RKO (cell line): ENCODE measurements at places on chromosomes 5 and 9.

- no peak for DNase-seq
These were observed 110.0 kb upstream of the MTAP start for GRCh38 chr9:21692390-21692789.

GRCh38 chr9:4297786-4298254 lies 2.0 kb downstream of the GLIS3 start:
- peak; percentile 70 for DNase-seq

GRCh38 chr5:126941403-126941802 lies 89.0 kb downstream of the MARCHF3 start:
- DNase-seq: no peak

GRCh38 chr5:173434270-173434669 lies 106.1 kb upstream of the STC2 start:
- no peak for DNase-seq

DNA sequence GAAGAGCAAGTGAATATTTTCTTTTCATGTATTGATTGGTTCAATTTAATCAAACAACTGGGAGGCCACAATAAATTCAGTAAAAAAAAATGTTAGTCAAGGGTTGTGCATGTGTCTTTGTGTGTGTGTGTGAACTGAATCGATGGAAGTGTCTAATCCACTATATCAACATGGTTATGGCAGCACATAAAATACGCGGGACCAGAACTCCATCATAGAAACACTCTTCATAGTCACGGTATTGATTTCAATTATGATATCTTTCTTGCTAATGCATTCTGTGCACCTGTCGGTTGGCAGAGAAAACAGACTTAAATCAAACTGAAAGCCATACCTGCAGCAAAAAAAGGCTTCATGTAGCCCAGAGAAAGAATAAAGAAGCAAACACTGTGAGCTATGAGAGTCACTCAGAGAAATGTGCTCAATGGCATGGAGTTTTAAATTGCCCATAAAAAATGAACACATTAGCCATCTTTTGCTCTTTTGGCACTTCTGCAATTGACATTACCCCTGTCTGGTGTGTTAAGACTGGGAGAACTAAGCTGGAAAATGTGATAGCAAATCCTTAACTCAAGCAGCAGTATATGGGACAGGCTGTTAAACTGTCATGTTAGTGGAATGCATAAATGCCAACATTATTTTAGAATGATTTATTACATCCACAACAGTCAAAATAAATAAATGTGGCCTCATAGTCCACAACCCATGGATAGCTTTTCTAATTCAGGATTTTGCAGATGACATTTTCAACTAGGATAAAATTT lies 642.4 kb upstream of the C9orf72 start:
- DNase-seq: no peak

- no peak for DNase-seq
These were observed 31.6 kb upstream of the ADAMTS2 start for GRCh38 chr5:179376701-179377420.

- no peak for DNase-seq
These were observed 37.2 kb downstream of the NCS1 start for GRCh38 chr9:130209422-130209821.

GRCh38 chr9:95305770-95306492 lies 11.6 kb downstream of the FANCC start:
- DNase-seq: no peak

GRCh38 chr5:59575648-59576445 lies 317.7 kb downstream of the PDE4D start:
- DNase-seq: no peak

DNA sequence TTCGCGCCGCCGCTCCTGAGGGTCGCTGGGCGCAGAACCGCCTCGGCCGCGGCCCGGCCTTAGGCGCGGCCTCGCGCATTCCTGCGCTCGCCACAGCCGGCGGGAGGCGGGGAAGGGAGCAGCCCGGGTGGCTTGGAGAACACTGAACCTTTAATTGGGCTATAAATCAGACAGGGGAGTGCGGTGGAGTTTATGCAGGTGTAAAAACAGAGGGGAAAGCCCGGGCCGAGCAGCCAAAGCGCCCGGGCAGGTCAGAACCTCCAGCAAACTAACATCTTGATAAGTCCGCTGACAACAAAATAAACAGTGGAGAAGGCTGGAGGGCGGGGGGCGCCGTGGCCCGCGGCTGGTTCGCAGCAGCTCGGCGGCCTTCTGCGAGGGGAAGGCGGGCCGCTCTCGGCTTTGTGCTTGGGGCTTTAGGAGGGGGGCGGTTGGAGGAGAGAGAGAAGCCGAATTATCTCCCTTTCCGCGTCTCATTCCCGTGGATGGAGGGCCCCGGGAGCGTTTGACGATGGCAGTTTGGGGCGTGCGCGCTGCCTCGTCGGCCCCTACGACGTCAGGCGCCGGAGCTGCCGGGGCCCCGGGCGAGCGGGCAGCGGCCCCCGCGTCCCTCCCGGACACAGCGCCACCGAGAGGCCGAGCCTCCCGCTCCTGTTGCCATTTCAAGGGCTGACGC lies 11.3 kb downstream of the FOXD1 start:
- no peak for DNase-seq

DNA sequence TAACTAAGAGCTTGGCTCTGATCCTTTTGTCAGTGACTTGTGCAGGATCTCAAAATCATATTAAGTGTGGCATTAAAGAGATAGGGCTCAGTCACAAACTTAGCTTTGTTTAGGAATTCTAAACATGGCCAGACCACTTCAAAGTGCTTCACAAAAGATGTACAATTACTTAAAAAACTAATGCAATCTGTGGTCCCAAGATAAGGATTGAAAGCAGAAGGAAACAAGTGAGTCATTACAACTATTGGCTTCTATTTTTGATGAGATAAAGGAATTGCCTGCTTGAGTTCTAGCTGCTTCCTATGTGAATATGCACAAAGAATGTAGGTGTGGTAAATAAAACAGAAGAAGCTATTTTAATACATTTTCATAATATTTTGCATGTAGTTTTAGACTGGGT lies 44.9 kb upstream of the SLC12A2 start:
- DNase-seq: no peak

DNA sequence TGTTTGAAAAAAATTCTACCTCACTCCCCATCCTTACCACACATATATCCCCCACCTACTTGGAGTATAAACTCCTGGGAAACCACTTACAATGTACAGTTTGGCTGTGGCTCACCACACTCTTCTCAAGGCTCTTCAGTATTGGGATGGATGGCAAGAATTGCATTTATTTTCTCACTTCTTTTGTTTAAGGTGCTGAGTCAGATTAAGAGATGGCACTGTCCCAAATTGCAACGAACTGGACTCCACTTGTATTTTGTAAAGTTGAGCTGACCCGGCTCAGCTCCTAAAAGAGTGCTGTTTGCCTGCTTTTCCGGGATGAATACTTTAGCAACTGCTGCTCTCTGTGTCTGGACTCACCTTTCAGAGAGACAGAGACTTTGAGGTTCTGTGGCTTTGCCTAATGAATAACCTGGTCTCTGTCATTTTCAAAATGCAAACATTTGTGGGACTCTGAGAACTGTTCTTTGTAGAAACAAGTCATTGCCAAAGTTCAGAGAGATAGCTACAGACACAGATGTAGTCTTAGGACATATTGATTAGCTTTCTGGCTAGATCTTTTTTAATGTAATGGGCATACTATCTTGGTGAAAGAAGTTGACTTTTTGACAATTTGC lies 42.2 kb downstream of the PPP2R2B start:
- no peak for DNase-seq

DNA sequence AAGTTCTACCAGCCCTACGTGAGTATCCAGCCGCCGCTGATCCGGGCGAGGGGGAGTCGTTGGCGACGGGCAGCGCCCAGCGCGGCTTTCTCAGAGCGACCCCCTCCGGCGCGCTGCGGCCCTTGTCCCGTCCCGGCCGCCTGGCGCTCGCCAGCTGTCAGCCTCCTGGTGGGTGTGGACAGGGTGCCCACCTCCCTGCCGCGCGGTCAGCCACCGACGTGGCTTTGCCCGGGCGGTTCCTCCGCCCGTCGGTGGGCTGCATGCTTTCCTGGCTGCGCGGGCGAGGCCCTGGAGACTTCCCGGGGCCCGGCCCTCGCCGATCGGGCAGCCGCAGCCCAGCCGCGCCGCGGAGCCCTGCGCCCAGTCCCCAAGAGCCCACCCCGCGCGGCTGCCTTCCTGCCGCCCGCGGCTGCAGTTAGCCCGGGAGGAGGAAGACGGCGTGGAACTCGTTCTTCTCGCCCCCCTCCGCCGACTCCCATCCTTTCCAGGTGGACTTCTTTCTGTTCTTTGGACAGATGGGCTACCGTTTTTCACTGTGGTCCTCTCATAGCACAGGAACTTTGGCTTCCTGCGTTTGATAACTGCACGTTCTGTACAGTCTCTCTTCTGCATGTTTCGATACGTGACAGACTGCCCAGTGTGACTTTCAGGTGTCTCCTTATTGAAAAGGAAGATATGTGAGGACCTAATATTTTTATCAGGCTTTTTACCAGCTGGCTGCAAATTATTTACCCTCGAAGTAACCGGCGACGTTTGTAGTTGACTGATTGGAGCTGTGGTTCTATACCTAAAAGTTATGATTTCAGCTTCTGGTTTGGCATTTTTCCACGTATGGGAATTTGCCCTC lies 577 bp downstream of the AP3S1 start:
- DNase-seq: peak; percentile 79

GRCh38 chr5:108911055-108911454 lies 163.4 kb downstream of the FER start:
- DNase-seq: no peak

GRCh38 chr5:31023105-31023504 lies 170.4 kb upstream of the CDH6 start:
- DNase-seq: no peak

- no peak for DNase-seq
These were observed 15.0 kb upstream of the ECM2 start for GRCh38 chr9:92550765-92551164.

DNA sequence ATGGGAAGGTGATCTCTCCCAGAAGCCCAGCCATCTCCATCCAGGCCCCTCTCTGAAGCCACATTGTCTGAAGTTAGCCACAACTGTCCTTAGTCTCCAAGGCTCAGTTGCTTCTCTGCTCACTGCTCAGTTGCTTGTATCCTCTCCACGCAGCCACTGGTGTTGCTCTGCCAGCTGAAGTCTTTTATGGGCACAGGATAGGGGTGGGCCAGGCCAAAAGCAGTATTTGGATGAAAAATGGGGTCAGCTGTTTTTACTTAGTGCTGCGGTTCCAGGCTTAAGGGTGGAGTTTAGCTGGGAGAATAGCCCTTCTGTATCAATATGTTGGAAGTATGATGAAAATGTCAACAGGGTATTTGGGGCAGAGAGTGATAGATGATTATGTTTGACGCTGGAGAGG lies 168.8 kb upstream of the PPP1R2B start:
- DNase-seq: no peak

- no peak for DNase-seq
These were observed 55.3 kb upstream of the MACIR start for GRCh38 chr5:103203226-103203625.

GRCh38 chr9:14424289-14424688 lies 110.3 kb upstream of the NFIB start:
- no peak for DNase-seq

DNA sequence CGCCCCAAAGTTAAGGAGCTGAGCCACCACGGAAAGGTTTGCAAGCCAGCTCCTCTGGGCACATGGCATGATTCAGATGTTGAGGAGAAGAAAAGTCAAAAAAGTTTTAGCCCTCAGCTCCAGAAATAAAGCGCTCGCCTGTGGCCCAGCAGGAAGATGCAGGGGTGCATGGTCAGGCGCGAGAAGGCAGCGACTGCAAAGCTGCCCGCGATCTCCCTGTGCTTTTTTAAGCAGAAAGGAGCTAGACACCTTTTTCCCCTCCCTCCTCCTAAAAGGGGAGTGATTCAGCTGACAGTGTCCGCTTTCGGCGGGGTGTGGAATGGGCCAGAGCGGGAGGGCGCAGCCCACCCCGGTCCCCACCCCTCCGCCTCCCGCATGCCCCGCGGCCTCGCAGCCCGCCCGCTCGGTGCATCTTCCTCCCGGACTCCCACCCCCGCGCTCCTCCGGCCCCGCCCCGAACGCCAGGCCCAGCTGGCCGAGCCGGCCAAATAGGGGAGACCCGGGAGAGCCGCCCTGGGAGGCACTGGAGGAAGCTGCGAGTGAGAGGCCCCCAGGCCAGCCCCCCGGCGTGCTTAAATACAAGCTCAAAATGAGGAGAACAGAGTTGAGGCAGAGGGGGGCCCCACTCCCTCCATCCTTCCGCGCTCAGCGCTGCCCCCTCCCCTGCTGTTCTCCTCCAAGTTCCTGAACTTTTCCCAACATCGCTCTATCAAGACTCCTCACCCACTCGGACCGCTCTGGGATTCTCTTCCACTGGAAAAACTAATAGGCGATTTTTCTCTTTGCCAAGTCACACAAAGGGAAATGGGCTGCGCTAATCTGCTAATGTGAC lies at the start of gene ADAMTS12:
TSS of gene ADAMTS12 (minus strand) at position 203 of the 832 bp plus-strand sequence. CDS start at position 69, 134 bp downstream.
- no peak for DNase-seq

DNA sequence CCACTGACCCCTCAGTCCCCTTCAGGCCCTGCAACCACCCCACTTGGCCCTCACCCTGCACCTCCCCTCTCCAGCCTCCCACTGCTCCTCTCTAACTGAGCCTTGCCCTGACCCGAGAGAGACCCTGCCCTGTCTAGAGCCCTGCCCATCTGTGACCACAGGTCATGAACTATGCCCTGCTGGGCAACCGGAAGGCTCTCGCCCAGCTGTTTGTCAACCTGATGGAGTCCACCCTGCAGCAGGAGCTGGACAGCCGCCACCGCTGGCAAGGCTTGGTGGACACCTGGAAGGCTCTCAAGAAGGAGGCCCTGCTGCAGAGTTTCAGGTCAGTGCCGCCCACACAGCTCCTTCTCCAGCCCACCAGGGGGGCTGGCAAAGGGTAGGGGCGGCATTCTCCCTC lies 9.4 kb downstream of the CCDC180 start:
- no peak for DNase-seq

GRCh38 chr9:77457916-77458592 lies 190.1 kb downstream of the GNA14 start:
- peak; percentile 76 for DNase-seq

DNA sequence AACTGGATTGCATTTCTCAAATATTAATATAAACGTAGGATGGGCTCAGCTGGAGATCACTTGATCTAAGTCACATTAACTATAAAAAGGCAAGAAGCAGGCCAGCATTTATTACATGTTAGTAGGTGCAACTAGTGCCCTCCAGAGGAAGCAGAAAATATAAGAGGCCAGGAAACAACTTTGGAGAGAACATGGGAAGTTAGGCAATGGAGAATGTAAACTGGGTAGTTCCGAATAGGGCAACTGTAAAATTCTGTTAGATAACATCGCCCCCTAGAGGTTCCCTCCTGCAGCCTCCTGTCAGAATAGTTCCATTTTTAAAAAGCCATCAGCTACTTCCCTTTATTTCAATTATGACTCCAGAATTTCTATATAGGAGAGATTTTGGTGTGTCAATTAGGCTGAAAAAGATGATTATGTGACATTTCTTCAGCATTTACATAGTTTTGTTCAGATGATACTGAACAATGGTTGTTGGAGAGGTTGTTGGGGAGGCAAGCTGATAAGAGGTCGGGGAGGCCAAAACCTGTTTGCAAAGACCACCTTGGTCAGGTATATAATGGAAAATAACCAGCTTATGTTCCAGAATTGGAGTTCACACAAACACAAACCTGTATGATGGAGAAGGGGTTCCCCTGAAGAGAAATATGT lies 22.4 kb downstream of the CCL28 start:
- peak; percentile 92 for DNase-seq
